ENCODE measurements at places on chromosomes 16 and 17. TPM values are rescaled to one million over a fixed set of nuclear protein-coding genes. Genes with fewer than 3 reads are reported as not detected.

IL17C gene
- not detected for total RNA-seq

KRT33B gene
- total RNA-seq, result not detected

CCDC102A gene
- 16.3 TPM for total RNA-seq

GJD3 gene
- not detected for total RNA-seq

CLDN9 gene
- total RNA-seq, result 0.16 TPM

SLC47A2 gene
- not detected for total RNA-seq

WNT9B gene
- not detected for total RNA-seq

CPNE2 gene
- total RNA-seq, result 11.3 TPM

THRA gene
- total RNA-seq, result 8.7 TPM

NTN3 gene
- 0.10 TPM for total RNA-seq

MT1A gene
- total RNA-seq, result not detected

MPO gene
- total RNA-seq, result not detected

PRCD gene
- not detected for total RNA-seq

MAF gene
- 4.3 TPM for total RNA-seq

PKMYT1 gene
- 160 TPM for total RNA-seq

SCARF1 gene
- total RNA-seq, result 5.3 TPM

TM4SF5 gene
- not detected for total RNA-seq

SYT17 gene
- total RNA-seq, result not detected

LRRC75A gene
- 5.7 TPM for total RNA-seq

LHX1 gene
- total RNA-seq, result not detected

SDR42E2 gene
- not detected for total RNA-seq

HIGD1B gene
- not detected for total RNA-seq

JMJD6 gene
- total RNA-seq, result 61.2 TPM

CACNG1 gene
- not detected for total RNA-seq

ENPP7 gene
- 0.13 TPM for total RNA-seq

TRAP1 gene
- 129 TPM for total RNA-seq

MLYCD gene
- 4.3 TPM for total RNA-seq

ITGB3 gene
- 0.29 TPM for total RNA-seq

All from activated CD8-positive, alpha-beta T cell treated with anti-CD3 and anti-CD28 coated beads, Interleukin-2, amount 10 ng/mL, durations not matched to agents 7 days and 5 days (primary cell).